Activated CD4-positive, alpha-beta T cell treated with anti-CD3 and anti-CD28 coated beads, Interleukin-2, amount 10 ng/mL, durations not matched to agents 7 days and 5 days (primary cell): ENCODE measurements at places on chromosomes 4 and X.

DNA sequence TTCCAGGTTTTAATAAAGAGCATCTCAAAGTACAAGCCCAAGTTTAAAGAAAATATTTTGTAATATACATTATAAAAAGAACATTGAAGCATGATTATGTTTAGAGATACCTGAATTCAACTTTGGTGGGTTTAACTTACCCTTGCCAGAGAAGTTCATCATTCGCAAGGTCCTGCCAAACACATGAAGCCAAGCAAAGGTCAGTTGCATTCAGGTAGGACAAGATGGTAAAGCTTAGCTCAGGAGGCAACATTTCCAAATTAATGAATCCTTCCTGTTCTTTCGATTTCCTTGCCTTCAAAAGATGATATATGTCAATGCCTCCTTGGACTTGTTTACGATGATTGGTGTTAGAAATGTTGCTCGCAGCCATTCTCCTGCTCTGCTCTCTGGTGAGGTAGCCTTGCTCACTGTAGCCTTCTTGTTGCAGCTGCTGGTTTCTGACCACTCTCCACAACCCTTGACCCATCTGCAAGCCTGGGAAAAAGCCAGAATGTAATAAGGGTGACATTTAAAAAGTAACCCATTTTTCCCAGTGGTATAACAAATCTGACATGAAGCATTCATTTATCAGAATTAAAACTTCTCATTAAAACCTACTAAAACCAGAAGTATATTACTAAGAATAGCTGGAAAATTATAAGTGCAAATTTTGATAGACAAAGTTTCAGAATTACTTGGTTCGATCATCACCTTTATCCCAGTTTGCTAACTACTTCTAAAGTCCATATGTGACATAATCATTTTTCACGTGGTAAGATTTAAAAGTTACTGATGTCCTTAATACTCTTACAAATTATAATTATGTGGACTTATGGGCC, 20.6 kb downstream of the FBXO8 start:
- DNase-seq: no peak

- no peak for DNase-seq
These were observed 15.3 kb upstream of the SMIM10 start for GRCh38 chrX:134975516-134975915.

GRCh38 chr4:169663831-169664230, 43.5 kb downstream of the CLCN3 start:
- no peak for DNase-seq

GRCh38 chr4:185374573-185374972, 21.2 kb downstream of the LRP2BP start:
- DNase-seq: no peak

DNA sequence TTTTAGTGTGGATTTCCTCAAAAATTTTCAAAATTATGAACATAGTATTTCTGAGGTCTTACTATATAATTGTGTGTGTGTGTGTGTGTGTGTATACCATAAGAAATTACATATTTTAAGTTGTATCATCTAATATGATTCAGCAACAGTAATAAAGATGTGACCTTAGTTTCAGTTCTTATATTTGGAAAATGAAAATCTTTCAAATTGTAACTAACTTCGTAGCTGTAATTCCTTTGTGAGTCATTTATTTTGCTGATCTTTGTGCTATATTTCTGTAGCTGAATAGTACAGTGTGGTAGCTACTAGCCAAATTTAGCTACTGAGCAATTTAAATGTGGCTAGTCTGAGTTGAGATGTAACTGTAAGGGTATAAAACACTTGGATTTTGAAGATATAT, 116.4 kb downstream of the RAP1GDS1 start:
- DNase-seq: no peak

- DNase-seq: no peak
These were observed at the start of gene DCAF12L2 for GRCh38 chrX:126165721-126166461. Gene DCAF12L2 (minus strand): TSS chrX:126166289. CDS start chrX:126165924, 365 bp downstream.

DNA sequence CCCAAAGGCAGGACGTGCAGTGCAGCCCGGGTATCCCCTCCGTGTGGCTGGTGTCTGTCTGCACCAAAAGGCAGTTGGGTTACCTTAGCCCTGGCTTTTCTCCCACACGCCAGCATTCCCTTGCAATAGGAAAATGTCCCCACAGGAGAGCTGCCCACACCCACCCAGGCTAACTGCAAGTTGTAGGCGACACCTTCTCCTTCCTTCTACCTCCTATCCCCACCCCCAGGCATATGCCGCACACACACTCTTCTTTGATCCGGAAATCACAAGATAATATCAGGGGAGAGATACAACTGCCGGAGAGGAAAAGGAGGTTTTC, 444 bp upstream of the APBB2 start:
- DNase-seq: no peak

DNA sequence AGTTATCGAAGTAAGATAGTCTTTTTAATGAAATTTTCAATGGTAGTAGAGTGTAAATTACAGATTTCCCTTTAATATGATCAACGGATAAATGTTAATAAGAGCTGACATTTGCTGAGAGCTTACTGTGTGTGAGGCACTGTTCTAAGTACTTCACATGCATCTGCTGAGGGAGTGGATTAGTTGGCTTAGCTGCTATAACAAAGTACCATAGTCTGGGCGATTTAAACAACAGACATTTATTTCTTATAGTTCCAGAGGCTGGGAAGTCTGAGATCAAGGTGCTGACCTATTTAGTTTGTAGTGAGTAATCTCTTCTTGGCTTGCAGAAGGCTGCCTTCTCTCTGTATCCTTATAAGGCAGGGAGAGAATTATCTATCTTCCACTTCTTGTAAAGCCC, 174.3 kb downstream of the CEP135 start:
- DNase-seq: no peak

DNA sequence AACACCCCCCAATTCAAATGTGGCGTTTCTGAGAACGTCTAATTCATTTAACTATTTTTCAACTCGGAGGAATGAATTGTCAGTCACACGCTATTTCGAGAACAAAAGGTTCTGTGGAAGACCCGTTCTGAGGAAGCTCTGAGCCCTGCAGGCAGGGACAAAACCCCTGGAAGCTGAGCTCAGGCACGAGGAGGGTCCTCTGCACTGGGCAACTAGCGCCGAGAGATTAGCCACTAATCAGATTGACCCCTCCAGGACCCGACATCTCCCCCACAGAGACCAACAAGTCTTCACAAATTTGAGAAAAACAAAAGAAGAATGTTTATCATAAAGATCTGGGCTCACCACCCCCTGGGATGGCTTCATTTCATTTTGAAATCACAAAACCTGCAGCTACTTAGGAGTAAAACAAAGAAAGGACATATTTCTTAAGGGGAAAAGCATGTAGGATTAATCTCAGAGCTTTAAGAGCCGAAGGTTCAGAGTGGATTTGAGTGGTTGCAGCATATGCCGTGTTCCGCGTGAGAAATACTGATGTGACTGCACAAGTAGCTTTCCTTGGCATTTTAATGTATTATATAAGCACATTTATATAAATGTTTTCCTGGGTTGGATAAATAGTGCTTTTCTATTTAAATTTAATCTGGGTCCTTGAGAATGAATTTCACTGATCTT, 41.8 kb downstream of the ADRA2C start:
- no peak for DNase-seq

DNA sequence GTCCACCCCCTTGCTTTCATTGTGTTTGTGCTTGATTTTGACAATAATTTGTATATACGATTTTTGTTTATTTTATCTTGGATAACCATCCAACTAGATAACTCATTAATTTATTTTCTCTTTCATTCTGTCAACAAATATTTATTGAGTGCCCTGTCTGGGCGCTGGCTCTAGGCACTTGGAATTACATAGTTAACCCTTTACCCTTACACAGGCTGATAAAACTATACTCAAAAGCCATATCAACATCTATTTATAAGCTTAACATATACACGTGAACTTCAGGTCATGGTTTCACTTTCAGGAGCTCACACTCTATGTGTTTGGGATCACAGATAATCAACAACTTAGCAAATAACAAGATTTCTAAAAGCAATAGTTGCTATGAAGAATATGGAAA, 226.3 kb upstream of the PPARGC1A start:
- no peak for DNase-seq

GRCh38 chr4:39464886-39465501, 6.1 kb downstream of the LIAS start:
- DNase-seq: no peak

DNA sequence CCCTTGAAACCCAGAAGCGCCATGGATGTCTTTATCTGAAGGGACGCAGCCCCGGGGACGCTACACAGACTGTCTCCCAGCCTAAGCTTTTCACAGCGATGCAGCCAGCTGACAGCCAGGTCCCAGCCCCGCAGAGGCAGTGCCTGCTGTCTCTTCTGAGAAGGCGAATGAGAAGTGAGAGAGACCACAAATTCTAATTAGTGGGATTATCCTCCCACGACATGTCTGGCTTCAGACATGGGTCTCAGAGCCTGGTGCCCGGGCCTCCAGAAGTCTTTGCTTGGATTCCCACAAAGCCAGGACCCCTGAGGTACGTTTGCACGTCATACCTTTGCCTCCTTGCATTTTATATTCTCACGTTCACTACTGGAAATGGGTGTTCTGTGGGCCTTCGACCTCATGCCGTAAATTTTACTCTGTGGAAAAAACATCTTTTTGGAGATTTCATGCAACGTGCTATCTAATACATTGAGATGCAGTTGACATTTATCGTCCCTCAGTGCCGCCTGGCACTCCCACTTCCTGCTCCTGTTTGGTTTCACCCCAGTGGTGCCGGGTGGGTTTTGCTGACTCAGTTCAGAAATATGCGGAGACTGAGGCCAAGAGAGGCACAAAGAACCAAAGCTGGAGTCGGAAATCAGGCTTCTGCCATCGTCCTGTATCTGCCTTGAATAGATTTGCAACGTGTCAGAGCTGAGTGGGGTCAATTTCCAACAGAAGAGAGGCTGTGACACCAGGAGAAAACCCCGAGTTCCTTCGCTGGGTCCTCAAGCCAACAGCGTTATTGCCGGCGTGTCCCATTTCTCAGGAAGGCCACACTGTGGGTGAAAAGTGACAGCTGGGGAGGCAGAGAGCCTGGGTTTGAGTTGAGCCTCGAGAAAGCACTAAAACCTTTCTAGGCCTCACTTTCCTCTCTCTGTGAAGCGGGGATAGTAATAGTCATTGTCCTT, 114.4 kb downstream of the STK32B start:
- no peak for DNase-seq

DNA sequence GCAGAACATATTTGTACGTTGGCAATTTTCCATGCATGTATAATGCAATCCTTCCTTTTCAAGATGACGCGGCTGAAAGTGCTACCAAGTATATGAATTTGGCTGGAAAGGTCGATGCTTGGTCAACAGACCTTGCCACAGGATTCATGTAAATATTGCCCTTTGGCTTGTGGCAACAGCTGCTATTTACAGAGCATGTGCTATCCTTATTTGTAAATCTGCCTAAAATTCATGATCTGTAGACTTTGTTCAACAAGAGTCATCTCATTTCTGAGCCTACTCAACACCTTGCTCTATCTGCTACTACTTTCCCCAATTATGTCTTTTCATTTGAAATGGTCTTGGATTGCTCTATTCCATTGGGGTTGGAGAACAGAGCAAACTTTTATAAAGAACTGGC, 1.9 kb upstream of the SMARCA1 start:
- no peak for DNase-seq

DNA sequence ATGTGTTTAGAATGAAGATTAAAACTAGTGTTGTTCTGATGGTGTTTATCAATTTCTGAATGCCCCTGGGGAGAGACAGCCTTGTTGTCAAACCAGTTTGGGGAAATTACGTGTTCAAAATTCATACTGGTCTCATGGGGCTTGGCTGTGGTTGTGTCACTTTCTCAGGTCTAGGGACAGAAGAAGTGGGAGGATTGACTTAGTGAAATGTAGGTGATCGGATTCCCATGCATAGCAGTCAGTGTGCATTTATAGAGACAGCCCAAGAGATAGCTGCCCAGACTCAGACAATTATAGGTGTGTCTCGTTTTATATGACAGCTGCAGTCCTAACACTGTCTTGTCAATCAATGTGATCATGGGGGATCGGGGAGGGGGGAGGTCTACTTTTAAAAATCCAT, 94.4 kb upstream of the CLCN4 start:
- no peak for DNase-seq

DNA sequence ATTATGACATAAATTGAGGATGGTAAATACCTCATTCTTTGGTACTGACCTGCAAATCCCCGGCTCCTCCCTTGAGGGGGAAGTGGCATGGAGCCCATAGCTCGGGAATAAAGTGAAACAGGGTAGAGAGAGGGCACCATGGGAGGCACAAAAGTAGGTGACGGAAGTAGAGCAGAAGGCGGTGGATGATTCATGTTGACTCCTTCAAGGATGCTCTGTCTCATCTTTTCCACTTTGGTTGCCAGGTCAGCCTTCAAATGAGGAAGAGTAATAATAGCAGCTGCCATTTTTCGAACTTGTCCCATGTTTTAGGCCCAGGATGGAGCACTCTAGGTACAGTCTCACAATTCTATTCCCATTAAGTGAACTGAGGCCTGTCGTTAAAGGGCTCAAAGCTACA, 41.4 kb upstream of the PHF8 start:
- no peak for DNase-seq

- no peak for DNase-seq
These were observed 1.5 kb upstream of the TACR3 start for GRCh38 chr4:103721251-103721650.

DNA sequence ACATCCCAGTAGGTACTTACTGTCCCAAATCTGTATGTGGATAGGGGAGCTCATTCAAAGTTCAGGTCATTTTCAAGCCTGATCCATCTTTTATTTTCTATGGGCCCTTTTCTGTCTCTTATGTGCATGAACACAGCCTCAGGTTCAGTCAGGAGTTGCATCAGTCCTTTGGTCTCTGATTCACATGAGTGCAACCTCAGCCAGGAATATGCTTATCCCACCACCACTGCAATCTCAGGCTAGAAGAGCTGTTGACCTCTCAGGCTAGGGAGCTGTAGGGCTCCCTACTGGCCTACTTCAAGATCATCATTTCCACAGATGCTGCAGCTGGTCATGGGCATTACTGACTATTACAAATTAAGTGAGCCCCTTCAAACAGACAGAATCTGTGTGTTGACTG, 27.2 kb downstream of the AASDH start:
- no peak for DNase-seq

DNA sequence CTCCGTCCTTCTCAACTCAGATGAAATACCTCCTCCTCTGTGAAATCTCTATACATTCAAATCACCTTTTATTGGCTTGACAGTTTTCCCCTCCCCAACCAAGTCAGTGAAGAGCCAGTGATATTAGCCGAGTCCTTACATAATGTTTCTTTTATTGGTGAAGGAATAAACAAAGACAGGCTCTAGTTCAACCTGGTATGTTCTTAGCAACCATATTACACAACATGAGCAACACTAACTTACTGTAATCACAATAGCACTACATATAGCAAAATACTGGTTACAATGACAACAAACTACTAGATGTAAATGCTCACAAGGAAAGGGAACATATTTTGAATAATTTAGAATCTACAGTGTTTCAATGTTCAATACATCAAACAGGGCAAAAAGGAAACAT, 19.9 kb downstream of the DHX15 start:
- DNase-seq: no peak
